ENCODE measurements at places on chromosomes 13 and 19.
A peak's percentile ranks its signal among the peaks of the same experiment; 100 is the strongest.

- DNase-seq = no peak
Measured at GRCh38 chr13:111247552-111247951, 72.9 kb upstream of the TEX29 start.

GRCh38 chr13:43058318-43058674 is 34.9 kb downstream of the DNAJC15 start:
- DNase-seq = no peak

- DNase-seq = no peak
Measured at GRCh38 chr13:48507021-48507420, 25.9 kb downstream of the RCBTB2 start.

DNA sequence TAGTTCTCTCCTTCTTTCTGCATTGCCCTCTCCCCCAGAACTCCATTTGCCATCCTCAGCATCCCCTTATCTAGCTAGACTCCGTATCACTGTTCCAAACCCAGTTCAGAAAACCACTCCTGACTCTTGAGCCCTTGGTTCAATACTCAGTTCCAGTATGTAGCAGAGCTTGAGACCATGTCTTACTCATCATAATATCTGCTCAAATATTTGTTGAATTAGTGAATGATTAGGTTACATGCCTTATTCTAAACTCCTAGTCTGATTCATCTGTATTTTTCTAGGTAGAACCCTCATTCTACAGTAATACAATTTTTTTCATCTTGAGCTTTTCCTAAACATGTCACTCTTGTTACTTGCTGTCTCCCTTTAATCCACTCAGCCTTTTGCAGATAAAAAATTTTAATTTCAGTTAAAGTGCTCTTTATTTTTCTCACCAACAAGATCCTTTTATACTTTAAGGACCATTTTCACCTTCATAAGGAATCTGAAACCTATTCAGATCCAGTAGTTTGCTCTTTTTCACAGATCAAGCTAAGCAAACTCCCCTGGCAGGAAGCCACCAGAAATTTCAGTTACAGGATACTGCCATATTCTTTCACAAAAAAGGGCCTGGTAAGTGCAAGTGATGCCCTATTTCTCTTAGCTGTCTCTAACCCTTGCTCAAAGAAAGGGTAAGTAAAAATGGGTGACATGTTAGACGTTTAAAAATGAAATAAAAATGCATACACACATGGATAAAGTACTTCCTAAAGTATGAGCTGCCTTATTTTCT is 23.1 kb upstream of the INTS6 start:
- DNase-seq = no peak

DNA sequence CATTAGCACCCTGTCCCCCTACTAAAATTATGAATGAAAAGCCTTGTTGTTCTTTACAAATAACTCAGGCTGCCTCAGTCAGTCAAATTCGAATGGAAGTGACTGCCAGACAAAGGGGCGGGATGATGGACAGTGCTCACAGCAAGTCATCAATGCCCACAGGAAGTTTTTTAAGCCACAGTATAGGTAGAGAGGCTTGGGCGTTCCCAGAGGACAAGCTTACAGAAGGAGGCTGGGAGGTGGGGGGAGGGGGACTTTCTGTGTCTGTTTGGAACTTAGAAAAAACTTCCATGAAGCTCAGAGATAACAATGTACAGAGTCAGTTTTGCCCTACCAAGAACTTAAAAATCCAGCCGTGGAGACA is 18.5 kb upstream of the SPRY2 start:
- no peak for DNase-seq

- DNase-seq = peak; percentile 61
Measured at GRCh38 chr13:99995589-99996380, 14.2 kb downstream of the ZIC2 start.

DNA sequence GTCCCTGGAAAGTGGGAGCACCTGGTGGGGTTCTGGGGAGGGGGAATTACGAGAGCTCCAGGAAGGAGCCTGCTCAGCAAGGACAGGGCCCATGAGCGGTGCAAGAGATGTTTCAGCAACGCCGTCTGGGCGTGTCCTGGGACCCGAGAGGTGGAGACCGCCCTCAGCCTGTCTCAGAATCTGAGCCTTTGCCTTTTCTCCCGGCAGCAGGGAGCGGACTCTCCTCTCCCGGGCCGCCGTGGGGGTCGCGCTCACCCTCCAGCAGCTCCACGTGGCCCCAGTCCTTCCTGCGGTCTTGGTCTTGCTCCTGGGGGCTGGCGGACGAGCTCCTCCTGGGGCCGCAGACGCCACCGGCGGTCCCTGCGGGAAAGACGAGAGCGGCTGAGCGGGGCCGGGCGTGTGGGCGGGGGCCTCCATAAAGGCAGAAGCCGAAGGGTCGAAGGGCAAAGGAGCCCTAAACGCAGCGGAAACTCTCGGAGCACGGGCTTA is 714 bp downstream of the POLRMT start:
- peak; percentile 46 for DNase-seq

GRCh38 chr13:45615501-45616101 is at the start of gene ERICH6B:
ERICH6B (minus strand) TSS chr13:45615739; CDS start chr13:45597005, 18,734 bp downstream.
- DNase-seq = peak; percentile 80

GRCh38 chr13:88461272-88462009 is 790.3 kb downstream of the SLITRK5 start:
- DNase-seq = no peak

GRCh38 chr13:73985783-73986182 is 148.4 kb downstream of the KLF12 start:
- no peak for DNase-seq

DNA sequence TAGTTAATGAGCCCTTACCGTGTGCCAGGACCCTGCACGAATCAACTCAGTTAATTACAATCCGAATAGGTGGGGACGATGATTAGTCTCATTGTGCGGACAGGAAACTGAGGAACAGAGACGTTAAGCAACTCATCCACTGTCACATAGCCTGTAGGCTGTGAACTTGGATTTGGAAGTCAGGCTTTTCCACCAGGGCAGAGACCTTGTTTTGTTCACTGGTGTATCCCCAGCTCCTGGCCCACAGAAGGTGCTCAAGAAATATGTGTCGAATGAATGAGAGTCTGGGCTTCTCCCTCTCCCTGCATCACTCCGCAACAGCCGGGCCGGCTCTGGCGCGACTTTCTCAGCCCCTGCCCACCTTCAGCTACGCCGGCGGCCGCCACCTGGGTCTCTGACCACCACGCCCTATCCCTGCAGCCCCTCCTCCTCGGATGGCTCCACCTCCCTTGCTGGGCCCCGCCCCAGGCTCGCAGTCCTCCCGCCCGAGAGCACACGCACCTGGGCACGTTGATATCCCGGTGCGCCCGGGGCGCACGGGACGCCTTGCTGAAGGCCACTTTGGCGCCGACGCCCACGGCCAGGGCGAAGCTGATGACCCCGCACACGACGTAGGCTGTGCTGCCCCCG is 1.3 kb downstream of the SHISA7 start:
- DNase-seq = no peak

- no peak for DNase-seq
Measured at GRCh38 chr13:113506871-113507388, 16.4 kb upstream of the DCUN1D2 start.

DNA sequence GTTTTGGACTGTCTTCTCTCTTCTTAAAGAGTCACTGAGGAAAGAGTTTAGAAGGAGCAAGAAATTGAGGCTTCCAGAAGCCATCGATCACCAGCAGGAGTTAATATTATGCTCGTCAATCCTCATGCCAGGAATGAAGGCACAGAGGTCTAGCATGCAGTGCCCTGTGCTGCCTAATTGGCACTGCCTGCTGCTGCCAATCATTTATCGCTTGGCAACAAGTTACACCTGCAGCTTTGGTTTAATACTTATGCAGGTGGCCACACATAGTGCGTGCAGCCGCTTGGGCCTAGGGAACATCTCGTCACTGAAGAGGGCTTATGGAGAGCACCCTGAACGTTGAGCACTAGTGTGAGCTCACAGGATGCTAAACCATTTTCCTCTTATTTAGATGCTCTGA is 2.7 kb upstream of the SOX1 start:
- DNase-seq = no peak

GRCh38 chr19:15790096-15790495 is 2.6 kb downstream of the OR10H5 start:
- no peak for DNase-seq

DNA sequence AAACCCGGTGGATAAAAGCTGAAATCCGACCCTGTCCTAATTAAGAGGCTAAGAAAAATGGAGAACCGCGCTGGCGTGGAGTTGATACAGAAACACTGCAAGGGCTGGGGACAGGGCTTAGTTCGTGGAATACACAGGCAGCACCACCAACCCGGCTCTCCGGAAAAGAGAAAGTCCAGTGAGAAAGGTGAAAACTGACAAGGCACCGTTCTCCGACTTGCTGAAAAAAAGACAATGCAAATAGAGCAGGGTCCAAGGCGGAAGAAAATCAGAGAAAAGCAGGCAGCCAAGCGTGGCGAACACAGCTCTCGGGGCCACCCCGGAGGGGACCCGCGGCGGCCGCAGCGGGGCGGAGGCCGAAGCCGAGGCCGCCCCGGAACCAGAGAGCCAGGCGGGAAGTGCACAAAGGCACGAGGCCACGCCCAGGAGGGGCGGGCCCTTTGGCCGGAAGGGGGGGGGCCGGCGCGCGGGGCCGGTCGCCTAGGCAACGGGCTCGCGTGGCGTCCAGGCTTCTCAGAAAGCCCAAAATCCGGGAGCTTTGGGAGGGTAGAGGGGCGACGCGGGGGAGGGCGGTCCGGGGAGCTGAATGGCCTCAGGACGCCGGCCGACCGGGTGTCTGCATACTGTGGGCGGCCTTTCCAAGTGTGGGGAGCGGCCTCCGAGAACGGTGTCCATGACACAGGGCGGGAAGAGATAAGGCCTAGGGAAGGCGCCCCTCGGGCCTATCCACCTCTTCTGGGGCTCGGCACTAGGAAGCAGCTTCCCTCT is 1.2 kb upstream of the ING1 start:
- peak; percentile 92 for DNase-seq

GRCh38 chr19:4811328-4812131 is 20.0 kb downstream of the TICAM1 start:
- peak; percentile 56 for DNase-seq

GRCh38 chr13:38686577-38687245 is at the start of gene FREM2:
FREM2 (plus strand) TSS chr13:38687077; CDS start chr13:38687345, 268 bp downstream.
- peak; percentile 92 for DNase-seq

DNA sequence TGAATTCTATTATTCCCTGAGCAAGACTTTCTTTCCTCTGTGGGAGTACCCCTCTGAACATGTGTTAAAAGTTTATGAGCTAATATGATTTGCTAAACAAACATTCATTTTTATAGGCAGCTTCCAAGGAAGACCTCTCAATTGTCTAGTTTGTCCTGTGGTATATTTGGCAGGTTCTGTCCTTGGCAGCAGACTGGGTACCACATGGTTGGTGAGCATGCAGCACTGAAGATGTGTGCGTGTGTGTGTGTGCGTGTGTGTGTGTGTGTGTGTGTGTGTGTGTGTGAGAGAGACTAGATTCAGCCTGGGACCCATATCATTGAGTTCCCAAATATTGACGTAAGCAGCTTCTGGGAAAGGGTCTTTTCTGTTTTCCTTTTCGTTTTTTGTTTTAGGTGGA is 24.0 kb downstream of the FGF9 start:
- DNase-seq = no peak

- no peak for DNase-seq
Measured at GRCh38 chr19:55390461-55390880, 4.7 kb downstream of the RPL28 start.

- no peak for DNase-seq
Measured at GRCh38 chr13:97245011-97245410, 22.9 kb downstream of the MBNL2 start.

DNA sequence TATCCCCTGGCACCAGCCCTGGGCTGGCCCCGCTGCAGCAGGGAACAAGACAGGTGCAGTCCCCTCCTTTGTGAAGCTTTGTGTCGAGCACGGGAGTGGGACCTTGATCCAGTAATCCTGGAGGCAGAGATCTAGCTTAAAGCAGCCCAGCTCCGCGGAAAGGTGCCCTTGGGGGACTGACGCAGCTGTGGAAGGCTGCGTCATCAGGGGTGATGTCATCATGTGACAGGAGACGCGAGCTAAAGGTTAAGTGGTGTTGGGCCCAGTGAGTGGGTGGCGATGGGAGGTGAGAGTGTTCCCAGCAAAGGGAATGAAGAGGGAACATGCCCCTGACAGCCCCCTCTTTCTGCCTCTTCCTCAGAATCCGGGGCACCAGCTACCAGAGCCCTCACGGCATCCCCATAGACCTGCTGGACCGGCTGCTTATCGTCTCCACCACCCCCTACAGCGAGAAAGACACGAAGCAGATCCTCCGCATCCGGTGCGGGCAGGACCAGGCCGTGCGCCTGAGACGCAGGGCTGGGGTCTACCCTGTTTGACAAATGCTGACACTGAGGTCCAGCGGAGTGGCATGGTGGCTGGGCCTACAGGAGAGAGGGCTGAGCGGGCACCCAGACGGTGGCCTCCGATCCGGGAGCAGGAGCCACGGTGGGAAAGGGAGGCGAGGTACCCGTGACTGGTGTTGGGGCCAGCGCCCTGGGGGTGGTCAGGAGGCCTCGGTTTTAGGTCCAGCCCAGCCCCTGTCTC is 2.6 kb downstream of the LHB start:
- DNase-seq = no peak

DNA sequence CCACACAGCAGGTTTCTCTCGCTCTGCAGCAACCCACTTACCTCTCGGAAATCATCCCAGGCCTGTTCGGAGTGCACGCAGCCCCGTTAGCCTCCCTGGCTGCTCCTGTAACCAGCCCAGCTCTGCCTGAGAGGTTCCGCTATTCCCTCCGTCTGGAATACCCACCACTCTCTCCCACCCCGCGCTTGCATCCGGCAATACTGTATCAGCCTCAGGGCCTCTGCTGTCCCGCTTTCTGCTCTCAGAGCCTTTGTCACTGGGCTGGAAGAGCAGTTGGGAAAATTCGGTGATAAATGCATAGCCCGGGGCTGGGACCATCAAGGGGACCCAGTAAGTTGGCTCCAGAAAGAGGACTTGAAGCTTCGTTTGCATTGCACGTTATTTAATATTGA is 759 bp upstream of the TLE6 start:
- DNase-seq = no peak

DNA sequence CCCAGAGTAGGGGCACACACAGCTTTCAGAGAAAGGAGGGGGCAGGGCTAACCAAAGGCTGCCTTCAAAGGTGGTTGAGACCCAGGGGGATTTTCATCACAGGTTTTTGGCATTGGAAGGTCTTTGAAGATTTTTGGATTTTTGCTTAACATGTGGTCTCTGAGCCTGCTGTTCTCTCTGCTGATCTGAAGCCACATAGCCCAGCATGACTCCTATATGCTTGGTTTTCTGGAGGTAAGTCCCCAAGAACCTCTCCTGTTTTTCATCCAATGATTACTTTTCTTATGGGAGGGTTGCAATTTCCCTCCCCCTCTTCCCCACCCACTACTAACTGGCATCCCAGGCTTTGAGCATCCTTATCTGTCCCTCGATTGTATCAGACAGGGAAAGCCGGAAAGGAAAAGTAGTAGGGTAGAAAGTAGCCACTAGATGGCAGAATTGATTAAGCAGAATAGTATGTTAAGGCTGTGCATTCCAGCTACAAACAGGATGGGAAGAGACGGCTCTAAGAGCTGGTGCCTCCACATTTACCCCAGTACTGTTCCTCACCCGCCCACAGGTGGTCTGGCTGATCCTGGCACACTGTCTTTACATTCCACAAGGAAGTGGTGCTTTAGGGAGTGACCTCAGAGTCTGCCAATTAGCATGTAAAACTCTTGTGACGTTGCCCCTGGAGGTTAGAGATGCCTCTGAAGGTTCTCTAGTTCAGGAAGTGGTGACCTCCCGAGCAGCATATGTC is 218.9 kb upstream of the EDNRB start:
- peak; percentile 65 for DNase-seq

GRCh38 chr13:24276861-24277260 is 32.5 kb upstream of the C1QTNF9 start:
- DNase-seq = no peak
